Caki2 (cell line): ENCODE measurements at places on chromosomes 7 and 10. TPM values are rescaled to one million over a fixed set of nuclear protein-coding genes. Genes with fewer than 3 reads are reported as not detected.

FAM24B gene
- 0.64 and 2.5 TPM in 2 replicates for total RNA-seq

FAM25G gene
- not detected in 2 replicates for total RNA-seq

SFMBT2 gene
- total RNA-seq = 0.24 and 8.1 TPM in 2 replicates

STOX1 gene
- 0.68 TPM in 1 of 2 replicates, not detected in the other for total RNA-seq

PIK3AP1 gene
- 0.43 and 2.7 TPM in 2 replicates for total RNA-seq

UTF1 gene
- total RNA-seq = not detected in 2 replicates

C10orf105 gene
- total RNA-seq = not detected in 2 replicates

CHRM2 gene
- total RNA-seq = not detected in 2 replicates
